ENCODE measurements at places on chromosomes 4 and X.

DNA sequence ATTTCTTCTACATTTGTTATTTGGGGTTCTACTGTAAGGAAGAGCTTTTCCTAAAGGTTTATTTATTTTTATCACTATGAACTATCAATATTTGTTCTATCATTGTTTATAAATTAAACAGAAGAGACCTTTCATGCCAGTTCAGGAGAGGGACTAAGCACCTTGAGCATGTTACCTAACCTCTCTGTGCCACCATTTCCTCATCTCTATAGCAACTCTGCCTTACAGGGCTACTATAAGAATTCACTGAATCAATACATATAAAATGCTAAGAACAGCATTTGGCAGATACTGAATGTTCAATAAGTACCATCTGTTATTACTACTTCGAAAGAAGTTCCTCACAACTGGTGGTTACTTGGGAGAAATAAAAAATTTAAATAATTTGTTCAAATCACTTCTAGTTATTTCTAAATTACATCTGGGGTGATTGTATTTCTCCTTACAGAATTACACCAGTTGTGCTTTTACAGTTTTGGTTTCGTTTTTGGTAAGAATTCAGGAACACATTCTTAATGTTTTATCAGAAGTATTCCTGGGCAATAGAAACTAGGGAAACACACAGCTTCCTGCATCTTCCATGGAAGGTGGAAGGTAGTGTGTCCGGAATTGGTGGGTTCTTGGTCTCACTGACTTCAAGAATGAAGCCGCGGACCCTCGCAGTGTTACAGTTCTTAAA lies 32.9 kb downstream of the EREG start:
- DNase-seq, result no peak

DNA sequence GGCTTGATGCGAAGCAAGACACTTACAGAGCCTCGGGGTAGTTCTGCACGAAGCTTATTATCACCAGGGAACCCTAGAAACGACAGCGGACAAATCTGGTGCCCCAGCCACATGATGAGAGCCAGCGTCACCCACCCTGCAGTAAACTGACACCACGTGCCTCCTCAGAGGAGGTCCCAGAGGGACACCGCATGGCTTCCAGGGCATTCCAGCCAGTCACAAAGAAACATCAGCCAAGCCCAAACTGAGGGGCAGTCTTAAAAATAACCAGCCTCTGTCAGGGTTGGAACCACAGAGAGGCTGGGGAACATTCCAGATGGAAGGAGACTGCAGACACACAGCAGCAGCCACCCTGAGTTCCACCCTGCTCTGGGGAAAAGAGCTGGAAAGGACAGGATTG lies 36.6 kb upstream of the HGFAC start:
- DNase-seq, result no peak

GRCh38 chr4:133355633-133356032 lies 206.5 kb downstream of the PCDH10 start:
- no peak for DNase-seq

DNA sequence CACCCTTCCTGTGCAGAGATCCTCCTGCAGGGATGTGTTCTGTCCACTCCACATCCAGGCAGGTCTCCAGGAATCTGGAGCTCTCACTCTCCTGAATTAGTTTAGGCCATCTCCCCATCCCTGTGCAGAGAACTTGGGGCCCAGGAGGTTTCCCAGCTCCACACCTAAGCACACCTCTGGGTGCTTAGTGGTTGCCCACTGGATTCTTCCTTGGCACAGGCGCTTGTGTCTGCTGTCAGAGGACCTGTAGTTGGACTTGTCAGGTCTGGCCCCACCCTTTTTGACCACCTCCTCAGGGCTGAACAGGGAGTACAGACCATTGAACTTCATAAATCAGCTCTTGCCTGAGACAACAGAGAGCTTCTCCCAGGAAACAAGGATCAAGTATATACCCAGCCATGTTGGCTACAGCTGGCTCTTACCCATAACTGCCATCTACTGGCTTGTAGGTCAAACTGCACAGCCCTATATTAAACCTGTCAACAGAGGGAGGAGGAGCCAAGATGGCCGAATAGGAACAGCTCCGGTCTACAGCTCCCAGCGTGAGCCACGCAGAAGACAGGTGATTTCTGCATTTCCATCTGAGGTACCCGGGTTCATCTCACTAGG lies 275.5 kb downstream of the PPARGC1A start:
- no peak for DNase-seq

DNA sequence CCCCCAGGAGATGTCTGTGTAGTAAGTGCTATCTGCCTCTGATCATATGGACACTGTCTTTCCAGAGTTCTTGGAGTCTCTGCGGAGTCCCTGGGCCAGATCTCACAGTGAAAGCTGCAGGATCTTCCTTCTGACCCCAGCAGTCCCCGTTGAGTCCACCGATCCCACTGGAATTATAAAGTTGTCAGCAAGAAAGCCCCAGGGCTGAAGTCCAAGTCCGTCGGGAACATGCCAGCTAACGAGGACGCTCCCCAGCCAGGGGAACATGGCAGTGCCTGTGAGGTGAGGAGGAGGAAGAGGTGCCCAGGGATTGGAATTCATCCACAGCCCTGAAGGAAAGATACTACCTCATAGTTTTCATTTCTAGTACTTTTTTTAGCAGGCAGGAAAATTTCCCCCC lies 9.3 kb downstream of the ZNF81 start:
- DNase-seq, result no peak

DNA sequence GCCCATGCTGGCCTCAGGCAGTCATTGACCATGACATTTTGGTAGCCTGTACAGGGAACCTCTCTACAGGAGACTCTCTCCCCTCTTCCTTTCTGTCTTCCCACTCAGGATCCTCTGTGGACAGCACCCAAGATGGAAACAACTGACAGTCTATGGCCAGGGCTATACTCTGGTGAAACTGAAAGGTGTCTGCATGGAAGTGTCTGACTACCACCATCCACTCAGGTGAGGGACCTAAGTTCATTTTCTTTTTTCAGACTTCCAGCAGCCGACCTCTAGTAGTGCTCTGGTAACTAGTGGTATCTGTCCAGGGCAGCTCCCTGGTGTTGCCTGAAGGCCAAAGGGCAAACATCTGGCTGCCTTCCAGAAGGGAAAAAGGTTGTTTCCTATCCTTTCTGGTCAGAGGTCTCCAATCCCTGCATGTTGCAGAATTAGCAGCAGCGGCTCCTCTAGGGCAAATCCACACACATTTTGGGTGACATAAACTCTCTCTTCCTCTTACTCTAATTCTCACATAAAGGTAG lies 804.5 kb downstream of the C4orf33 start:
- no peak for DNase-seq

- DNase-seq, result no peak
Measured at GRCh38 chr4:110867981-110868720, 245.3 kb upstream of the PITX2 start.

DNA sequence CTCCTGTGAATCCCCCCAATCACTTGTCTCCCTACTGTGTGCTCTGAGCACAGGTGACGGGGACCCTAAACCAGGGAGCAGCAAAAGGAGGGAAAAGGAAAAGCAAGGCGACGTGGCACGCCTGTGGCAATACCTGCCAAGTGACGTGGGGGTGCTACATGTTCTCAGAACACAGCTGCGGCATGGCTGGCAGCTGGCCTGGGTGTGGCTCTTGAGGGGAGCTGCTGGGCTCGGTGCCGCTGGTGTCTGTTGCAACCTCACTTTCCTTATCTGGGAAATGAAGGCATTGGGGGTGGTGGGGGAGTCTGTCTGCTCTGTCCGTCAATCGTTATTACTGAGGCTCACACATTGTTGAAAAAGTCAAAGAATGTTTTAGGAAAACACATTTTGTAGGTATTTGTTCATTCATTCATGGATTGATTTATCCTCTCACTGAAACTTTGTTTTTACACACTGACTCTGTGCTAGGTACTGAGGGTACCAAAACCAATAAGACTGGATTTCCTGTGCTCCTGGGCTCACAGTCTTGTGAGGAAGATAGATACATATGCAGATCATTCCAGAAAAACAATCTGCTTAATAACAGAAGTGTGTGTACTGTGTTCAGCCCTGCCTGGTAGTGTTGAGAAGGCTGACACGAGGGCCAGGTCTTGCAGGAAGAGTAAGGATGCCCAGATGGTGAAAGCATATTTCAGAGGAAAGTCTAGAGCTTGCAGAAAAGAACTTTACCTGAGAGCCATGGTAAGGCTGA lies 217.6 kb downstream of the PTTG2 start:
- DNase-seq, result peak; percentile 78

- no peak for DNase-seq
Measured at GRCh38 chrX:7941390-7942042, 14.3 kb upstream of the PNPLA4 start.

DNA sequence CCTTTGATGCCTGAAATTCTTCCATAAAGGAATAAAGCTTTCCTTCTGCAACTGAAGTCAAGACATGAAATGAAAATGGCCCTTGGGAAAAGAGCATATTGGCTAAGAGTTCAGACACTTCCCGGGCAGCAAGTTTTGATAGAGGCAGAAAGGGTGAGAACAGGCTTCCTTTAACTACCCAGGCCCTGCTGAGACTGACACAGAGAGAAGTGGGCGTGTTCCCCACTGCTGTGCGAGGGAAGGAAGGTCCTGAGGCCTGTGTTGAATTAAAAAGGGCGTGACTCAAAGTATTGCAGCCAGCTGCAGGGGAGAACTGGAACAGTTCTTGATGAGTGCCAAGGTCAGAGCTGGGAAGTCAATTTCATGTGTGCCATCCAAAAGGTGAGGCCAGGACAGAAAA lies 33.9 kb upstream of the ADGRG2 start:
- no peak for DNase-seq

DNA sequence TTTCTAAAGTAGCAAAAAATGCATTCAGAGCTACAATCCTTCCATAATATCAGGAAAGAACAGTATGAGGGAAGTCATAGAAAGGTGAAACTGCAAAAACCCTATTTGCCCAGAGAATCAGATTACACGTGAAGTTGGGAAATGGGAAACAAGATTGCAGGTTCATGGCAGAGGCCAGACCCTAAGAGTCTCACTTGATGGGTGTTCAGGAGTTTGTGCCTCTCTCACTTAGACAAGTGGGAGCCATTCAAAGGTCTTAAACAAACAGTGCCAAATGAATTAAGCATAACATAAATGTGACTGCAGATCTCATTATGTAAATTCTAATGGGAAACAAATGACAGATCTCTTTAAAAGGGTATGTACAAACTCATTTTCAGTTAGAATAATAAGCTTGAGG lies 91.6 kb downstream of the ARAP2 start:
- DNase-seq, result no peak

DNA sequence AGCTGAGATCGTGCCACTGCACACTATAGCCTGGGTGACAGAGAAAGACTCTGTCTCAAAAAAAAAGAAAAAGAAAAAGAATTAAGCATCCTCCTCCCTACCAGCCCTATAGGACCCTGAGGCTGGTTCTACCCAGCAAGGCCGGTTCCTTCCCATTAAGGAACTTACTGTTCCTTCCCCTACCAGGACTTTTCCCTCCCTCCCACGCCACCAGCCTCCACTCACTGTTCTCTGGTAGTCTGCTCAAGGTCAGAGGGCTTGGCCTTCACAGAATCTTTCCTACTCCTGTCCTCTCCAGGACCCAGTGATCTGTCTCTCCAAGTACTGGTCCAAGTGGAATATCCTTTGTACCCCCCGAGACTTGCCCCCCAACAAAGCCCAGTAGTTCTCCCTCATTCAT lies 1.4 kb downstream of the GRIPAP1 start:
- no peak for DNase-seq

Measured in activated effector memory CD4-positive, alpha-beta T cell treated with anti-CD3 and anti-CD28 coated beads, Interleukin-2, amount 50 U/mL, for 16 hours (primary cell).